ENCODE measurements at places on chromosomes 5 and 9. TPM values are rescaled to one million over a fixed set of nuclear protein-coding genes. Genes with fewer than 3 reads are reported as not detected.

The FBP2 gene
- total RNA-seq = not detected

The NEURL1B gene
- 0.13 TPM for total RNA-seq

The PRDM9 gene
- total RNA-seq = not detected

The RMI1 gene
- 2.3 TPM for total RNA-seq

The PCA3 gene
- total RNA-seq = not detected

The PFDN1 gene
- 30.6 TPM for total RNA-seq

The OR1Q1 gene
- not detected for total RNA-seq

All from T-cell (primary cell).